IMR-90 (cell line): ENCODE measurements at places on chromosomes 2 and 18. TPM values are rescaled to one million over a fixed set of nuclear protein-coding genes. Genes with fewer than 3 reads are reported as not detected.

Gene SERTAD2
- 5.0 and 6.7 TPM in 2 replicates for total RNA-seq

Gene SERPINB11
- total RNA-seq: 0.18 TPM in 1 of 2 replicates, not detected in the other

DNA sequence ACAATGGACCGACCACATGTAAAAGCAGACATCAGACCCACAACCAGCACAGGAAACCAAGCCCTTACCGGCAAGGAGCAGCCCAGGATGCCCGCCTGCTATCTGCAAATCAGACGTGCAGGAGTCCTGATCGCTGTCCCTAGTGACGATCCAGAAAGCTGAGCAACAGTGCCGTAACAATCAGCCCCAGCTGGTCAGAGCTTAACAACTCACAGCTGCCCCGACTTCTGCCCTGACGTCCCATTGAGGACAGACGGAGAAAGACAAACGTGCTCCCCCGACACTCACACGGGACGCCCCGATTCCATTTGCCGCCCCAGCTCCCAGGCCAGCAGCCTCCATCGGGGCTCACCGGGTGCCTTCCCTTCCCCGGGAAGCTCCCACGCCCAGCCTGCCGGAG is 39.8 kb upstream of the PXDN start:
- DNase-seq: peak; percentile 7
- H3K4me1 ChIP-seq: no peaks in the 10 kb centered on the region
- no peaks in the 10 kb centered on the region for H3K36me3 ChIP-seq
- no peak overlapping the region for H3K27ac ChIP-seq
- no peaks in the 10 kb centered on the region; the same call in 1 of the 2 replicates for H3K27me3 ChIP-seq

- H3K27me3 ChIP-seq: no peaks in the 10 kb centered on the region
- H3K4me1 ChIP-seq: peaks cover 4% of the 10 kb centered on the region; the same call in 1 of the 2 replicates
- DNase-seq: no peak
- peaks cover 8% of the 10 kb centered on the region; the same call in 1 of the 2 replicates for H3K36me3 ChIP-seq
- no peak overlapping the region for H3K27ac ChIP-seq
- no peak overlapping the region for H3K4me3 ChIP-seq
Measured at GRCh38 chr18:58391932-58392323, 237.0 kb downstream of the ALPK2 start.

DNA sequence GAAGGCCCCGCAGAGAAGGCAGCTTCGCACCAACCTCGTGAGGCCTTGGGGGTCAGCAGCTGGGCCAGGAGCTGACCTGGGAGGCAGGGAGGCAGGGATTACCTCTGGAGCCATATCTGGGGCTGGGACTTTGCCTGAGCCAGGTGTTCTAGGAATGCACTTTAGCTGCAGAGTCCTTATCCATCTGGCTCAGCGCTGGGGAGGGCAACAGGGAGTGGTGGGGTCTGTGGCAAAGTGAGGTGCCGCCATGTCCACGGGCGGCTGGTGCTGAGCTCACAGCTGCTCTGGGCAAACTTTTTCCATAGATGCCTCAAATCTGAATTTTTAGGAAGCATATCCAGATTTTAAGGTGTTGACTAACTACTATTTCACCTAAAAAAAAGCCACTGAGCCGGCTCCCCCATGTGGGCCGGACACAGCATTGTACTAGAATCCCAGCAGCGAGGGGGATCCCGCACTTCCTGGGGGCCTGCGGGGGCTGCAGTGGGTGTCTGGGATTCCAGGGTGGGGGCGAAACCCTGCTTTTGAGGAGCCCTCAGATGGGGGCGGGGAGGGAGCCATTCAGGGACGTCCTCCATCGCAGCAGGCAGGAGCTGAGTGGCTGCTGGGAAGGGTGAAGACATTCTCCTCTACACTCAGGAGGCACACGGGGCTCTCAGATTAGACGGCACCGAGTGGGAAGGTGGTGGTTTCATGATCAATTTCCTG is 34.6 kb downstream of the RTP5 start:
- H3K4me3 ChIP-seq: no peak overlapping the region
- no peaks in the 10 kb centered on the region; the same call in 1 of the 2 replicates for H3K4me1 ChIP-seq
- H3K36me3 ChIP-seq: no peaks in the 10 kb centered on the region
- no peak overlapping the region for H3K27ac ChIP-seq
- no peak for DNase-seq
- H3K27me3 ChIP-seq: peaks cover 6% of the 10 kb centered on the region; the same call in 1 of the 2 replicates

GRCh38 chr2:160506371-160507045 is 12.9 kb upstream of the RBMS1 start:
- DNase-seq: no peak
- no peaks in the 10 kb centered on the region for H3K36me3 ChIP-seq
- H3K27me3 ChIP-seq: no peaks in the 10 kb centered on the region
- no peak overlapping the region for H3K27ac ChIP-seq

DNA sequence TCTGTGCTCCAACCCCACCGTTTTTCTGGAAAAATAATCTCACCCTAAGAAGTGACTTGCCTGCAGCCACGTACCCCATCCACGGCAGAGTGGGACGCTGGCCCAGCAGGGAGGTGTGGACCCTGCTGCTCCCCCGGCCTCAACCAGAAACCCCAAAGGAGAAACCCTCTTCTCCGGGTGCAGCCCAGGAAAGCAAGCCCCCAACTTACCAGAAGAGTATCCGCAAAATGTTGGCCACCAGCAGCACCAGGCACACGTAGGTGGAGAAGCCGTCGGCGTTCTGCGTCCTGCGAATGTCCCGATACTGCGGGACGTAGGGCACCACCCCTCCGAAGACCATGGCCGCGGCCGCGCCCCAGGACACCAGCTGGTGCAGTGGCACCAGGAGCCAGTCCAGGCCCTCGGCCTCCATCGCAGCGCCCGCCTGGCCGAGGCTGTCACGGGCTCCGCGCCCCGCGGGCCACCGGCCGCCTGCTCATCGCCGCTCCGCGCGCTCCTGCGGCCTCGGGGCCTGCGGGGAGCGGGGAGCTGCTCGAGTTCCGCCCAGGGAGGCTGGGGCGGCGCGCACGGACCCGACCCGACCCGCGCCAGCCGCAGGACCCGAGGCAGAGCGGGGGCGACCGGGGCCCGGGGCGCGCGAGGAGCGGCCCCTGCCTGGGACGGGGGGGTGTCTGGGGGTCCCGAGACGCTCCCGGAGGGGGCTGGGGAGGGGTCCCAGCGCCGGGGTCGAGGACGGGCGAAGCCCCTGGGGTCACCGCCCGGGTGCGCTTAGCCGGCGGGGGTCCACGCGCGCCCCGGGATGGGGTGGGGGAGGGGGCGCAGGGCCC is 725 bp downstream of the SLC66A2 start:
- H3K36me3 ChIP-seq: peaks cover 27% of the 10 kb centered on the region
- peak overlapping the region; percentile 2 for H3K27ac ChIP-seq
- H3K27me3 ChIP-seq: no peaks in the 10 kb centered on the region
- H3K4me1 ChIP-seq: peaks cover 12% of the 10 kb centered on the region
